ENCODE measurements at places on chromosomes 12 and 14.
A peak's percentile ranks its signal among the peaks of the same experiment; 100 is the strongest.

DNA sequence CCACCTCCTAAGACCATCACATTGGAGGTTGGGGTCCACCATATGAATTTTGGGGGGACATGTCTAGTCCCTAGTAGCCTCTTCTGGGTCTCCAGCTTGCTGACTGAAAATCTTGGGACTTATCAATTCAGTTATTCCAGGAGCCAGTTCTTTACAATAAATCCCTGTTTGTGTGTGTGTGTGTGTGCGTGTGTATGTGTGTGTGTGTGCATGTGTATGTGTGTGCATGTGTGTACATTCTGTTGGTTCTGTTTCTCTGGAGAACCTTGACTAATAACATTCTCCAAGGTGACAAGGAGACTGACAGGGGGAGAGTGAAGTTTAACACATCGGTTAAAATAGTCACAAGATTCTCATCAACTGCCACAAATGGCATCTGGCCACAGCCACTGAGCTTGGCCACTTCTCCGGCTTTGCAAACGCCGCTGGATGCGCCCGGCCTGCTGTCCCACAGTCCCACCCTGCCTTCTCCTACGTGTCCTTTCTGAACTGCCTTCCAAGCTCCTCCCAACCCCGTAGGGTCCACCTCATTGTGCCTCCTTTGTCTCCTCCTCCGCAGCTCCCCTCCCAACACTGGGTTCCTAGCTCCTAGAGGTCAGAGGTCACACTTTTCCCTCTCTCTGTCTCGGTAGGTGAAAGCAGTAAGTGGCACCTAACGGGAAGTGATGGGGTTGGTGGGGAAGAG is 88.1 kb upstream of the DIO3 start:
- DNase-seq, result no peak

GRCh38 chr12:56040963-56041551 is 661 bp upstream of the RPS26 start:
- no peak for DNase-seq

- DNase-seq, result peak; percentile 84
Measured at GRCh38 chr14:73713803-73714655, at the start of gene PNMA1. TSS of gene PNMA1 (minus strand) at chr14:73714384. CDS start at chr14:73713639, 745 bp downstream.

- no peak for DNase-seq
Measured at GRCh38 chr14:94058128-94058673, 22.8 kb downstream of the DDX24 start.

- no peak for DNase-seq
Measured at GRCh38 chr12:3977621-3978020, 104.4 kb upstream of the PARP11 start.

- no peak for DNase-seq
Measured at GRCh38 chr14:73877790-73878189, 8.9 kb upstream of the ZNF410 start.

DNA sequence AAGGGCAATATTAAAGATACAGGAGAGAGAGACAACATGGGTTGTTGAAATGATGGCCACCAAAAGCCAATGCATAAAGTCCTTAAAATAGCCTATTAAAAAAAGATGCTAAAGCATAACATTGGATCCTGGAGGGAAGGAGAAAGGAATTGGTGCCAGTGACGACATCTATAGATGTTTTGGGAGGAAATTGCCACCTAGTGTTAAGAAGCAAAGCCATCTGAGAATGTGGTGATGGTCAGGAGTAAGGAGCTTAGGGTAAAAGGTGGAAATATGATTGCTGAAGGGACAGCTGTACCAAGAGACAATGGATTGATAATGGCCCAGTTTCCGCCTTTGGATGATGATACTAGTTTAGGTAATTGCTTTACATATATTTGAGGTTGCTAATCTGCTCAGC is 85.1 kb downstream of the TMEM30B start:
- DNase-seq, result no peak

- DNase-seq, result no peak
Measured at GRCh38 chr14:36346052-36346451, 25.6 kb upstream of the MBIP start.

Data from SW 1271 (cell line).